Astrocyte (in vitro differentiated cells and primary cell): ENCODE measurements at places on chromosomes 13 and 19.

GRCh38 chr13:30924721-30925120, 7.7 kb upstream of the TEX26 start:
- no peak for DNase-seq

DNA sequence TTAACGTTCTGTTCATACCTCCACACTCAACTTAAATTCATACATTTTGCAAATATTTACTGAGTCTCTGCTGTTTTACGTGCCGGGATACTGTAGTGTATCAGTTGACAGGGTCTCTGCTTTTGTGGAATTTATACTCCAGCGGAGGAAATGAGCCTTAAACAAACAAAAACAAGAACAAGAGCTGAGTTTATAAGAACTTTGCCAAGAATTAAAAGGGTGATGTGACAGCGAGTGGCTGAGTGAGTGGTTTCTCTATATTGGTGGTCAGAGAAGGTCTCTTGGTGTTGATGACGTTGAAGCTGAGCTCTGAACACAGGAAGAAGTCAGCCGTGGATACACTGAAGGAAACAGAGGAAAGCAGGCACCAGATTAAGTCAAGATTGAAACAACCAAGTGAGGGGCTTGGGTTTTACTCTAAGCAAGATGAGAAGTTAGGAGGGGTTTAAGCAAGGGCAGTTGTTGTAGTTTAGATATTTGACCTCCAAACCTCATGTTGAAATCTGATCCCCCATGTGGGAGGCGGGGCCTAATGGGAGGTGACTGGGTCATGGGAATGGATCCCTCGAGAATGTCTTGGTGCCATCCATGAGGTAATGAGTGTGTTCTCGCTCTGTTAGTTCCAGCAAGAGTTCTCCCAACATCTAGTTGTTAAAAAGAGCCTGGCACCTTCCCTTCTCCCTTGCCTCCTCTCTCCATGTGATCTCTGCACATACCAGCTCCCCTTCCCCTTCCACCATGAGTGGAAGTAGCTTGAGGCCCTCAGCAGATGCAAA, 248.3 kb downstream of the DCLK1 start:
- DNase-seq: no peak

DNA sequence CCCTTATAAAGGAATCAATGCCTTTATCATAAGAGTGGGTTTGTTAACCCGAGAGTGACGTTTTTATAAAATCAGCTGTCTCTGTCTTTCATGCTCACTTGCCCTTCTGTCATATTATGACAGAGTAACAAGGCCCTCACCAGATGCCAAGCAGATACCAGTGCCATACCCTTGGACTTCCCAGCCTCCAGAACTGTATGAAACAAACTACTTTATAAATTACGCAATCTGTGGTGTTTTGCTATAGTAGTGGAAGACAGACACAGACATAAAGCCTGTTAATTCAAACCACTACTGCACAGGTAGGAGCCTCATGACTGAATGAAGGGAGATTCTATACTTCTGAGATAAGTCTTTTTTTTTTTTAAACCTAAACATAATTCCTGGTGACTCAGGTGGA, 4.6 kb downstream of the VN1R1 start:
- DNase-seq: no peak

DNA sequence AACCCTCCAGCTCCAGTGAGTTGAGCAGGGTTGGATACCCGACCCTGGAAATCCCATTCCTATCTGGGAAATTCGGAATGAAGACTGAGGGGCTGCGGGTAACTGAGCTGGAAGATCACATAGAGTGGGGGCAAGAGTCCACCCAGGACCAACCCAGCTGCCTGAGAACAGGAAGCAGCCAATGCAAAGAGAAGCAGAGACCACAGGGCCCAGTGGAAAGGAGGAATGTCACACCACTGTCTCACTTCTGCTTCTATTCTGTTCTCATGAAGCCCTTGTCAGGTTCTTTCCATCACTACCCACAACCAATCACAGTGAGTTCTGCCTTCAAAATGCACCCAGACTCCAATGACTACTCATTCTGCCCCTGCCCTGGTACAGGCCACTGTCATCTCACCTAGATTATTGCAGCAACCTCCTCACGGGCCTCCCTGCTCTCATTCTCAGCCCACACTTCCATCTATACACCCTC, 15.3 kb downstream of the DYRK1B start:
- no peak for DNase-seq

- no peak for DNase-seq
These were observed 8.3 kb upstream of the TLE6 start for GRCh38 chr19:2969104-2969504.

DNA sequence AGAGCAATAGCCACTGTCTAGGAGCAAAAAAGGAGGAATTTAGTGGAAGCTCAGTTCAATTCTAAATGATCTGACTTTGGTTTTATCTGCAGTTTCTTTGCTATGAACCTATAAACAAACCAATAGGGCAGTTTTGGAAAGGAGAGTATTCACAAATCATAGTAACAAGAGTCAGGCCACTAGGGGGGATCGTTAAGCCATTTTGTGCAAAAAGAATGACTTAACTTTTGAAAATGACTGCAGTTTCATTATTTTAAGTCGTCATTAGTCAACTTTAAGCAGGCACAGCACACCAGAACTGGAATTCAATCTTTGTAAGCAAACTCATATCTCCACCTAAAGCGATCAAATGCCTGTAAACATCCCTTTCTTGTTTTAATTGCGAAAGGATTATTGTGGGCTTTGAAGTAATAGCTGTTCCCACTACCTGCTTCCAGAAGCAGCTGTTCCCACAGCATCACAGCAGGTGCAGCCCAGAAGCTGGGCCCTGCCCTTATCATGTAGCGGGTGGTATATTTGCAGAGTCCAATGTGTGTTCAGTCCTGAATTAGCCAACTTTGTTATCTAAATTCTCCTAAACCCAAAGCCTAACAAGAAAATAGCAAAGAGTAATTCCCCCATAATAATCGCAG, 51.5 kb downstream of the SOX21 start:
- DNase-seq: peak; percentile 7

DNA sequence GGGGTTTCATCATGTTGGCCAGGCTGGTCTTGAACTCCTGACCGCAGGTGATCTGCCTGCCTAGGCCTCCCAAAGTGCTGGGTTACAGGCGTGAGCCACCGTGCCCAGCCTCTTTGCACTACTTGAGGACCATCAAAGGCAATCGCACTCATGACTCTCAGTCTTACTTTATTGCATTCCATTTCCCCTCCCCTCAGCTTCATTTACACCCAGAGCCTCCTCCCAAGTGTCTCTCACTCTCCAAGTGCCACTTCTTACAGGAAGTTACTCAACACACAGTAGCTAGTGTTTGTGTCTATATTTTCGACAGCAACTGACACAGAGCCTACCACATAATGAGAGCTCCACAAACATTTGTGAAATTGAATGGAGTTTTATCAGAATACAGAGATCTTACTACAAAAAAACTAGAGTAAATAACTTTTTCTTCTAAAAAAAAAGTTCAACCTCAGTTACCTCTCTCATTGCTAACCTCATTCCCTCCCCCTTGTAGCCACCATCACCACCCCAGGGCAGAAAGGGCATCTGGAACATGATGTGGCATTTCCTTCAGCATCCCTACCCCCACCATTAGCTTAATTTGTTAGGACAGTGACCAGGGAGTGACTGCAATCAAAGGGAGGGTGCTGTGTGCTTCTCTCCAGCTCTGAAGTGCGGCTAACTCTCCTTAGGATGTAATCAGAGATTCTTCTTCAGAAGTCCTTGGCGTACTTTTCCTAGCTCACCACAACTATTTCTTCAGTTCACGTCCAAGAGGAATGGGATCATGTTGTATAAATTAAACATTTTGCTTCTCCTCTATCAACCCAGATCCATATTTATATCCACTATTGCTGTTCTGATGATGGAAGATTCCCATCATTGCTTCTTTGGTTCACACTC, 17.0 kb upstream of the RUBCNL start:
- no peak for DNase-seq

GRCh38 chr19:11375143-11375948, 880 bp downstream of the SWSAP1 start:
- DNase-seq: no peak

DNA sequence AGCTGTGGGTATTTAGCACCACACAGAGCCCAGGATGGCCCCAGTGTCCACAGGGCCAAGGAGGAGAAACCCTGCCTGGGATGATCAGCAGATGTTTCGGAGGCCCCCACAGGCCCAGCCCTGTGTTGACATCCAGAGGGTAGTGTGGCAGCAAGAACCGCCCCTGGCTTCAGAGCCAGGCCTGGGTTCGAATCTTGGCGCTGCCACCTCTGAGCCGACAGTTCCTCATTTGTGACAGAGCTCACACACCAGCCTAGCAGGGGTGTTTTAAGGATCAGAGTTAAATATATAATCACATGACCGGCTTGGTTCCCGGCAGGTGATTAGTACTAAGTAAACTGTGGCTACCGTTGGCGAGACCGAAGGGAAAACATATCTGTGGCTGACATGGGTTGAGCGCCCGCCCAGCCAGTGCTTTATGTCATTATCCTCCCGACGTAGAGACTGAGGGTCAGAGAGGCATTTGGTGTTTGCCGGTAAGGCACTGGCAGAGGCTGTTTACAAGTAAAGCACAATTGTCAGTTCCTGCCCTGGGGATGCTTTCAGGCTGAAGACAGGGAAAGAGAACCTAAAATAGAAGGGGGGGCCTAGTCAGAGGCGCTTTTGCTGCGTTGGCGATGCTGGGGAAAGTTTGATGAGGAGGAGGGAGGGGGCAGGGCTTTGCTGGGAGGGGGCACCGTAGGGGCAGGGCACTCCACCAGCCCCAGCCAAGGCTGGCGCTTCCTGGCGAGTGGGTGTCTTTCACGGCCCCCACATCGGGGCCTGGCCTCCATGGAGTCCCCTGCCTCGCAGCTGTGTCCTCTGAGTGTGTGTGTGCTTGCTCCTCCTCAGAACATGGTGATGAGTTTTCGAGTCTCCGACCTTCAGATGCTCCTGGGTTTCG, 4.8 kb downstream of the PIAS4 start:
- DNase-seq: no peak
